ENCODE measurements at places on chromosomes 16 and 17.
A peak's percentile ranks its signal among the peaks of the same experiment; 100 is the strongest.

- DNase-seq = peak; percentile 98
Measured at GRCh38 chr16:53703590-53704444, at the start of the genes FTO and RPGRIP1L. Gene FTO, plus strand, starts transcription at chr16:53704156. Gene RPGRIP1L, minus strand, starts transcription at chr16:53703859. Its CDS starts 3,136 bp downstream, at chr16:53700723.

DNA sequence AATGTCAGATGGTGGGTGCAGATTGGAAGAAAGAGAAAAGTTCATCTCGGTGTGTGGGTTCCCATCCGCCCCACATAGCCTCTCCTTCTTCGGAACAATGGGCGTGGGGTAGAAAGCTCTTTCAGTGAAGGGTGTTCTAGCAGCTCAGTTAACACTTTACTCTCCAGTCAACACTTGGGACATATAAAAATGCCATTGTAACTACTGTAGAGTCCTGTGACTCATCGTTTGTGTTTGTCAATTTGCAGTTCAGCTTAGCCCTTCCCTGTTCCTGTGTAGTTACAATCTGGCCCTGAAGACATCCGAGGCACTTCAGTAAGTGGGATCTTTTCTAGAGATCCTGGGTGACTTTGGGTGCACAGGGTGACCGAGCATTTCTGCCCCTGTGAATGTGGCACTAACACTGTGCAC, 11.5 kb upstream of the CLEC18C start:
- DNase-seq = no peak

DNA sequence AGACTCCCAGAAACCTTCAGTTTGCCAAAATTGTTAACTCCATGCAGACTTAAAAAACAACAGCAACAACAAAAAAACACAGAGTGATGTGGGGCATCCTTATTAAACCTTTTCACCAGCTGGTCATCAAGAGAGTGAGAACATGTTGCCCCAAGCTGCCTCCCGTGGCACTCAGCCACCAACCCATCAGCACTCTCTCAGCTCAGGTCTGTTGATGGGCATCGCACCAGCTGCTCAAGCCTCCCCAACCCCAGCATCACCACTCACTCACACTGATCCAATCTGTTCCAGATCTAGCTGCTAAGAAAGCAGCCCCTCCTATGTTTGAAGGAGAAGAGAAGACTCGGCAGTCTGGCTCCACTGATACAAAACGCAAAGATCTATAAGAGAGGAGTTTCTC, 46.8 kb downstream of the SLC39A11 start:
- DNase-seq = no peak

GRCh38 chr16:56347166-56347565, 78.2 kb downstream of the AMFR start:
- no peak for DNase-seq

- DNase-seq = no peak
Measured at GRCh38 chr16:48371393-48371780, 13.8 kb downstream of the SIAH1 start.

- DNase-seq = no peak
Measured at GRCh38 chr17:57881143-57881542, 31.3 kb upstream of the MRPS23 start.

DNA sequence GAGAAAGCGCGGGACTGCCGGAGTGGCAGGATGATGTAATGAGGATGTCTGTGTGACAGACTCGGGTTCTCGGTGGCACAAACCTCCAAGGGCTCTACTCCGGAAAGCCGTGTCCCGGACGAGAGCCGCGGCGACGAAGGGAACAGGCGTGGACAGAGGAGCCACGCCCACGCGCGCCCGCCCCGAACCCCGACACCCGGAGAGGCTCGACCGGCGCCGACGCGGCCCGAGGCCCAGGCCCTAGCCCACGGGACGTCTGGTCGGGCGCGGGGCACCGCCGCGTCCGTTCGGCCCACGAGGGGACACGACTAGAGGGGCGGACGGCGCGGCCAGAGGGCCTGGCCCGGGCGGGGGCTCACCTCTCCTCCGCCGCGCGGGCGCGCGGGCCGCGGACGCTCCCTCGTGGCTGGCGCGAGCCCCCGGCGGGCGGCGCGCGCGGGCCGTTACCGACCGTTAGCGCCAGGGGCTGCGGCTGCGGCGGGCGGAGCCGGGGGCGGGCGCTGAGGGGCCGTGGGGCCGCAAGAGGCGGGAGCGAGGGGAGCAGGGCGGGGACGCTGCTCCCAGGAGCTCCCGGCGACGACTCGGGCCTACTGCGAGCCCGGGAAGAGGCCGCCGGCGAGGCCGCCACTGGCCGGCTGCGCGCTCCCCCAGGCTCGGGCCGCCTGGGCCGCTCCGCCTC, 2.1 kb upstream of the IRX5 start:
- peak; percentile 71 for DNase-seq

GRCh38 chr17:40130352-40131042, 8.7 kb downstream of the MSL1 start:
- DNase-seq = no peak

- no peak for DNase-seq
Measured at GRCh38 chr17:36193216-36193775, 3.3 kb downstream of the CCL3L1 start.

GRCh38 chr17:41338961-41339485, 11.6 kb downstream of the KRT33A start:
- no peak for DNase-seq

GRCh38 chr16:17945080-17945601, 391.4 kb downstream of the NPIPA8 start:
- no peak for DNase-seq

- peak; percentile 85 for DNase-seq
Measured at GRCh38 chr16:86761111-86762031, 183.0 kb downstream of the FOXL1 start.

DNA sequence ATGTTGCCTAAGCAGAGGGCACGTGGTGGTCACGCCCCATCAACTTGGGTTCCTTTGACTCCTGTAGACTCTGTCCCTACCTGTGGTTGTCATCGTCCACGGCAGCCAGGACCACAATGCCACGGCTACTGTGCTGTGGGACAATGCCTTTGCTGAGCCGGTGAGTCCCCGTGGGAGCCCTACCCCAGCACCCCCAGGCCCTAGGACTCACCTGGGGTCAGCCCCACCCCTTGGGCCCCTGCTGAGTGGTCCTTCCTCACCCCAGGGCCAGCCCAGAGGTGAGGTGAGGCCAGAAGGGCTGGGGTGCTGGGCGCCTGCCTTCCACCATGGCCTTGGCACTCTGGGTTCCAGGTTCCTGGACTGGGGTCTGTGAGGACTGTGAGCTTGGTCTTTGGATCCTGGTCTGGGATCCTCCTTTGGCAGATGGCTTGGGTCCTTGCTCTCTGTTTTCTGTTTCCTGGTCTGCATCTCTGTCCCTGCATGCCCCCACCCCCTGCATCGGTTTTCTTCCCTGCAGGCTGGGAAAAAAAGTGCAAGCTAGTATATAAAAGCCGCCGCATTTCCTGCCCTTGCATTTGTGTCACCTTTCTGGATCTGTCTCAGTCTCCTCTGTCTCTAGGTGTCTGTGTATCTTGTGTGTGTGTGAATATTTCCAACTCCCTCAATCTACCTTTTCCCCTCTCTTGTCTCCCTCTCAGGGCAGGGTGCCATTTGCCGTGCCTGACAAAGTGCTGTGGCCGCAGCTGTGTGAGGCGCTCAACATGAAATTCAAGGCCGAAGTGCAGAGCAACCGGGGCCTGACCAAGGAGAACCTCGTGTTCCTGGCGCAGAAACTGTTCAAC, 17.5 kb downstream of the STAT5A start:
- no peak for DNase-seq

DNA sequence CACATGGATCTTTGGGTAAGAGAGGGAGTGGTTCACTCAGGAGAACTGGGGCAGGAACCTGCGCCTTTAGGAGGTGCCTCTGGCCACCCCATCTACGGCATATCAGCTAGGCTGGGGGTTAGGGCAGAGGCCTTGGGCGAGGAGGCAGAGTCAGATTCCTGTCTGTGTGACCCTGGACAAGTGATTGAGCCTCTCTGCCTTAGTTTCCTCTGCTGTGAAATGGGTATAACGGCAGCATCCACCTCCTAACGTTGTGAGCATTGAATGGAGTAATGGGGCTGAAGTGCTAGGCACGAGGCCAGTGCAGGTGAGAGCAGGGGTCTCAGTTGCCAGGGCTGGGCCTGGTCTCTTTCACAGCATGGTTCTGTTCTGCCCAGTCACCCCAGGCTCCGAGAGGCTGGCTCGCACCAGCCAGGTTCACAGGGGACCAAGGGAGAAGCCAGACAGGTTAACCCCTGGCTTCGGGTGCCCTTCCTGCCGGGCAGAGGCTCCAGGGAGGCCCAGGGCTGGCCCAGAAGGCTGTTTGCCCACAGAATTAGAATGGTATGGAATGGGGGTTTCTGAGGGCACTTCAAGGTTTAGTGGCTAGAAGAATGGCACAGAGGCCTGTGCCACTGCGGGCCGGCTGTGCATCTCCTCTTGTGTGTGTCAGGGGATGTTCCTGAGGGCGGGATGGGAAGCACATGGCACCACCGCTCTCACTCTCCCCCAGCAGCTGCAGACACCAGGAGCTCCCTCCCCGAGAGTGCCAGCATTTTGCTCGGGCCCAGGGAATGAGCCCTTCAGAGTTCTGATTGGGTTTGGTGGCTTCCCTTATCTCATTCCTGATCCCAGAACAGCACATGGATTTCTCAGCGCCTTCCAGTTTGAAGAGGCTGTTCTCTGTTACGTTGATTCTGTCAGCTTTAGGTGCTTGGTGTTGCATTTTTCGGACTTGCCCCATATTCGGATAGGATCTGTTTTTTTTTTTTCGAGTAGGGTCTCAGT, 23.8 kb downstream of the UNC13D start:
- no peak for DNase-seq

GRCh38 chr16:65548470-65548869, 426.6 kb upstream of the CDH11 start:
- DNase-seq = no peak

DNA sequence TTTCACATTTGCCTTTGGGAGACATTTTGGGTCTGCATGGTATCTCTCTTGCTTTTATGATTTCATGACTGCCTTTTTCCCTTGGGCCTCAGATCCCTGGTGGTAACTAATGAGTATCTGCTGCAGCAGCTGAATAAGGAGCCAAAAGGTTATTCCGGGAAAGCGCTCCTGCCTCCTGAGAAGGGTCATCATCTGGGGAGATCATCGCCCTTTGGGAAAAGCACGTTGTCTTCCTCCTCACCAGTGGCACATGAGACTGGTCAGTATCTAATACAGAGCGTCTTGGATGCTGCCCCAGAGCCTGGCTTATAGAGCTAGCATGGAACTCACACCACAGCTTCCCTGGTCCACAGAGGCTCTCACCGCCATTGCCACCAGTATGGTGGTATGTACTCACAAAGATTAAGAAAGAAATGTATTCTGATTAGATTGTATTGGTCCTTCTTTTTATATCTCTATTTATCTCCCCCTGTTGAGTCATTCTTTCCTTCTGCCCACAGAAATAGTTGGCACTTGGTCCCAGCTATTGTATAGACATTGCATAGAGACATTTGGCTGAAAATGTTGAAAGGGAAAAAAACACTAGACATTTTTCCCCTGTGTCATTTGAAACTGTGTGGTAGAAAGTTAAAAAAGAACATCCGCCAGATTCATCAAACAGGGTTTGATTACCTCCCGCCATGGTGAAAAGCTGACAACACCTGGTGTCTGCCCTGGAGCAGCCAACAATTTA, 8.4 kb downstream of the TPPP3 start:
- no peak for DNase-seq

DNA sequence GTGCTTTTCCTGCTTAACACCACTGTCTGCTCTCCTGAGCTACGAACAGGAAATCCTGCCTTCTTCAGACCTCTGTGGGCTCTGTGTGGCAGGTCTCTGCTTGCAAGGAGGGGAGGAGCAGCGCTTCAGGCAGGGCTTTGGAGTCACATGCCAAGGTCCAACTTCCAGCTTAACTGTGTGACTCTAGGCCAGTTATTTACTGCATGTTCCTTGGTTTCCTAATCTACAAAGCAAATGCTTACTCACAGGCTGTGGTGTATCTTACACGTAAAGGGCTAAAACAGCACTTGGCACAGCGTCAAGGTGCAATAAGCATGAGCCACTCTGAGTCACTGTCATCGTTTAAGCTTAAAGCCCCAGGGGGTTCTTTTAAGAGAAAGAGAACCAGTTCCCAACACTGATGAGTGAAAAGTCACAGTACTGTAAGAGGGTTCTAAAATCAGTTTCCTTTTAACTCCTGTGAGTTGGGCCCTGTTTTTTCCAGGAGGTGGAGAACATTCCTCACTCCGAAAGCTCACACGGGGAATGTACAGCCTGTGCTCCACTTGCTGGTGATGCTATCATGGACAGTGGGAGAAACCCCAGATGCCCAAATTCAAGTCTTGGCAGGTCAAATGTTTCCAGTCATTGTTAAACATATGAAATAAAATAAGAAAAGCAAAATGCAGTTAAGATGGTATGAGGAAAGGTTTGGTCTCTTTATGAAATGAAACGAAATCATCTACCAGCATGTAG, 54.1 kb upstream of the BCAR1 start:
- peak; percentile 58 for DNase-seq

GRCh38 chr17:45227926-45228762, 6.5 kb downstream of the FMNL1 start:
- DNase-seq = peak; percentile 77

DNA sequence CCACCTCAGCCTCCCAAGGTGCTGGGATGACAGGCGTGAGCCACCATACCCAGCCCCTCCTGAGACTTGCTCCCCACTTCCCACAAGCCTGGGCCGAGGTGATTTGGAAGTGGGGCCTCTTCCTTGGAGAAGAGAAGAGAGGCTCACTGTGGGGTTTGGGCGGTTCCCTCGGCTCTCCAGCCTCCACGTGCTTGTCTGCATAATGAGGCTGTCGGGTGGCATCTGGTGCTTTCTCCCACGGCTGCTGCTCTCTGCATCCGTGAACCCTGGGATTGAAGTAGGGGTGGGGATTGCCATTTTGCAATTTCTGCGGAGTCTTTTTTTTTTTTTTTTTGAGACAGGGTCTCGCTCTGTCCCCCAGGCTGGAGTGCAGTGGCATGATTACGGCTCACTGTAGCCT, 101.4 kb downstream of the RAP1GAP2 start:
- DNase-seq = no peak

DNA sequence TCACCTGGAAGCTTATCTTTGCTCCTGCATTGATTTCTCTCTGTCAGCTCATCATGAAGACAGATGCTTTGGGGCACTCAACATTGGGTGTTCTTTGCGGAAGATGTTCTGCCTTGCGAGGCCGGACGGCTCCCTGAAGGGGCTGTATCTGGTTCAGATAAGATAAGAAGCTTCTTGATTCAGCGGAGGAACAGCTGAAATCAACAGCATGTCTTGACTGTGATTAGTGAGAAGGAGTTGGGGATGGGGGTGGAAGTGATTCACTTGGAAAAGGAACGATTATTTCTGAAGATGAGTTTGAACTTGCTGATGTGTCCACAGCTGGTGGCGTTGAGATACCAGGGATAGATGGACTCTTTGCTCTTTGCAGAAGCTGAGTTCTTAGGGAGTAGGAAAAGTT, 126.9 kb upstream of the WSCD1 start:
- no peak for DNase-seq

- no peak for DNase-seq
Measured at GRCh38 chr16:71724320-71724751, at the start of gene PHLPP2. Gene PHLPP2, minus strand, starts transcription at chr16:71724701. Its CDS starts 9,906 bp downstream, at chr16:71714795.

- no peak for DNase-seq
Measured at GRCh38 chr17:68892658-68893057, 62.5 kb downstream of the ABCA8 start.
